ENCODE measurements at places on chromosomes 4 and X. TPM values are rescaled to one million over a fixed set of nuclear protein-coding genes. Genes with fewer than 3 reads are reported as not detected.
A peak's percentile ranks its signal among the peaks of the same experiment; 100 is the strongest.

DNA sequence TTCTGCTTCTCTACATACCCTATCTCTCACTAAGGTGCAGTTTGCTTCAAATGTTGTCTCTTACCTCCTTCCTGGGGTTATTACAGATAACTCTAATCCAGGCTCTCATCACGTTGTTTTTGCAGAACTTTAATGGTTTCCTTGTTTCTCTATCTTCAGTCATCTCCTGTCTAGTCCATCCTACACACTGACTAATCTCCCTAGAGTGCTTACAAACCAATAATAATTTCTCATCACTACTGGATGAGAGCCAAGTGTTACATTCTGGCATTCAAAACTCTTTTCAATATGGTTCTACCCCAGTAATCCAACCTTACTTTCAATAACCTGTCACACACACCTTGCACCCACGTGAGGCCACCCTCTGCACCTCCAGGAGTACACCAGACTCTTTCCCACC, 86.1 kb downstream of the SYNPO2 start:
- H3K36me3 ChIP-seq: no peaks in the 10 kb centered on the region
- DNase-seq: no peak
- H3K4me1 ChIP-seq: no peaks in the 10 kb centered on the region
- no peaks in the 10 kb centered on the region for H3K27me3 ChIP-seq

DNA sequence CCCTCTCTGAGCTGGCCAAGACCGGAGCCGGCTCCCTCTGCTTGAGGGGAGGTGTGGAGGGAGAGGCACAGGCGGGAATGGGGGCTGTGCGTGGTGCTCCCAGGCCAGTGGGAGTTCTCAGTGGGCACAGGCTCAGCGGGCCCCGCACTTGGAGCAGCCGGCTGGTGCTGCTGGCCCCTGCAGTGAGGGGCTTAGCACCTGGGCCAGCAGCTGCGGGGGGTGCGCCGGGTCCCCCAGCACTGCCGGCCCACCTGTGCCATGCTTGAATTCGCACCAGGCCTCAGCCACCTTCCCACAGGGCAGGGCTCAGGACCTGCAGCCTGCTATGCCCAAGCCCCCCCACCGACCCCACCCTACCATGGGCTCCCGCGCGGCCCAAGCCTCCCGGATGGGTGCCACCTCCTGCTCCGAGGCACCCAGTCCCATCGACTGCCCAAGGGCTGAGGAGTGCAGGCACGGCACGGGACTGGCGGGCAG, 602.5 kb downstream of the KCTD8 start:
- H3K4me1 ChIP-seq: no peaks in the 10 kb centered on the region
- no peaks in the 10 kb centered on the region for H3K36me3 ChIP-seq
- no peak overlapping the region for H3K4me3 ChIP-seq
- no peak for DNase-seq
- no peak overlapping the region for H3K27ac ChIP-seq
- H3K27me3 ChIP-seq: no peaks in the 10 kb centered on the region

GRCh38 chrX:44529310-44529709, 13.3 kb downstream of the FUNDC1 start:
- no peaks in the 10 kb centered on the region for H3K27me3 ChIP-seq
- no peaks in the 10 kb centered on the region for H3K4me1 ChIP-seq
- peaks cover 15% of the 10 kb centered on the region for H3K36me3 ChIP-seq
- no peak overlapping the region for H3K27ac ChIP-seq

- H3K4me1 ChIP-seq: peaks cover 13% of the 10 kb centered on the region
- peak within 1 kb of the TSS; percentile 28 for H3K27ac ChIP-seq
- H3K27me3 ChIP-seq: peaks cover 23% of the 10 kb centered on the region
- H3K4me3 ChIP-seq: peak within 1 kb of the TSS; percentile 61
Observed at GRCh38 chr4:105894660-105895582, at the start of gene NPNT. Gene NPNT, plus strand, starts transcription at chr4:105895471. Its CDS starts 182 bp downstream, at chr4:105895653.

GRCh38 chr4:146446555-146446954, 75.2 kb downstream of the SLC10A7 start:
- no peak for DNase-seq
- H3K4me1 ChIP-seq: no peaks in the 10 kb centered on the region
- no peaks in the 10 kb centered on the region for H3K27me3 ChIP-seq
- peaks cover 9% of the 10 kb centered on the region for H3K36me3 ChIP-seq
- no peak overlapping the region for H3K4me3 ChIP-seq

GRCh38 chr4:154417373-154417673, 74.3 kb downstream of the DCHS2 start:
- no peaks in the 10 kb centered on the region for H3K36me3 ChIP-seq
- no peaks in the 10 kb centered on the region for H3K4me1 ChIP-seq
- H3K27ac ChIP-seq: no peak overlapping the region
- H3K27me3 ChIP-seq: no peaks in the 10 kb centered on the region

- H3K4me1 ChIP-seq: no peaks in the 10 kb centered on the region
- H3K36me3 ChIP-seq: no peaks in the 10 kb centered on the region
- no peaks in the 10 kb centered on the region for H3K27me3 ChIP-seq
- DNase-seq: no peak
Observed at GRCh38 chr4:59700651-59701050, 1499.5 kb upstream of the ADGRL3 start.

DNA sequence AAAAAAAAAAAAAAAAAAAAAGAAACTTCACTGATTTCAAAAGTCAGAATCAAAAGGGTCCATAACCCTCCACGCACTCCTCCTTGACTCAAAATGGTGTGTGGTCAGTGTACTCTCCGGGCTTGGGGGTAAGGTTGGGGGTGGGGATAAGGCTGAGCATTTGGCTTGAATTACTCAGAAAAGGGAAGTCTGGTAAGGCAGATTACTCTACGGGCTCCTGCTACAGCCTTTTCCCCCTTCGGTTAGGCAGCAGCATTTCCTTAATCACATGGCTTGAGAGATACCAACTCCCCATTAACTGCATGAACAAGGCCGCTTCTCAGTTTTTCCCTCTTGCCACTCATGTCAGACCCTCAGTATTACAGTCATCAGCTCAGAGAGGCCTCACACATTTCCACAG, 135.4 kb upstream of the DUSP21 start:
- no peaks in the 10 kb centered on the region for H3K36me3 ChIP-seq
- DNase-seq: no peak
- no peaks in the 10 kb centered on the region for H3K4me1 ChIP-seq
- H3K4me3 ChIP-seq: no peak overlapping the region
- H3K27ac ChIP-seq: no peak overlapping the region

DNA sequence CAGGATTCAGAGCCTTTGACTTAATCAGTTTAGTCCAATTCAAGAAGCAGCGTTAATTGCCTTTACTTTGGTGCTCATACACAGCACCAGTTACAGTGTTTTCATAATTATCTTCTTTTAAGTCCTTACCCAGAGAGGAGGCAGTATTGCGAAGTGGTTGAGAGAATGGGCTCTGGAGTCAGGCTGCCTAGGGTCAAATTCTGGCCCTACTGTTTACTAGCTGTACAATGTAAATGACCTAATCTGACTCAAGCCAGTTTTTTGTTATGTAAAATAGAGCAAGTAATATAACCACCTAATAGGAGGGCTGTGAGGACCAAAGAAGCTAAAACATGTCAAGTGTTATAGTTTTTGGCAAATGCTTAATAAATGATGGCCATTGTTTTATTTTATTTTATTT, 27.6 kb downstream of the WDR44 start:
- H3K4me1 ChIP-seq: no peaks in the 10 kb centered on the region
- H3K27ac ChIP-seq: no peak overlapping the region
- no peaks in the 10 kb centered on the region for H3K27me3 ChIP-seq
- no peak overlapping the region for H3K4me3 ChIP-seq
- DNase-seq: no peak

DNA sequence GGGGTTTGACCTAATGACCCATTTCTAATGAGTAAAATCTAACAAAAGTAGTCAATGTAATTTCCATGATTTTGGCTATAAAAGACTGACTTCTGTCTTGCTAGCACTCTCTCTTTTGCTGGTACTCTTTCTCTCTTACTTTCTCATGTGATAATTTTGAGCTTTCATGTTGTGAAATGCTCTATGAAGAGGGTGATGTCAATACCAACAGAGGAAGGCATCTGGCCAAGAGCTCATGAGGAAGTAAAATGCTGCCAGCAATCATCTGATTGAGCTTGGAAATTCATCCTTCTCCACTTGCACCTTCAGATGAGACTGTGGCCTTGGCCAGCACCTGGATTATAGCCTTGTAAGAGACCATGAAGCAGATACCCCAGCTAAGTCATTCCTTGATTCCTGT, 347.7 kb downstream of the HS3ST1 start:
- H3K36me3 ChIP-seq: no peaks in the 10 kb centered on the region
- H3K27me3 ChIP-seq: no peaks in the 10 kb centered on the region
- no peak for DNase-seq
- H3K27ac ChIP-seq: no peak overlapping the region

GRCh38 chrX:53449632-53450031, 15.5 kb upstream of the HSD17B10 start:
- no peaks in the 10 kb centered on the region for H3K36me3 ChIP-seq
- no peak for DNase-seq
- H3K27me3 ChIP-seq: peaks cover 5% of the 10 kb centered on the region
- H3K4me1 ChIP-seq: no peaks in the 10 kb centered on the region

GRCh38 chr4:88817740-88818139, 120.1 kb upstream of the NAP1L5 start:
- DNase-seq: no peak
- no peaks in the 10 kb centered on the region for H3K36me3 ChIP-seq
- peaks cover 24% of the 10 kb centered on the region for H3K4me1 ChIP-seq

DNA sequence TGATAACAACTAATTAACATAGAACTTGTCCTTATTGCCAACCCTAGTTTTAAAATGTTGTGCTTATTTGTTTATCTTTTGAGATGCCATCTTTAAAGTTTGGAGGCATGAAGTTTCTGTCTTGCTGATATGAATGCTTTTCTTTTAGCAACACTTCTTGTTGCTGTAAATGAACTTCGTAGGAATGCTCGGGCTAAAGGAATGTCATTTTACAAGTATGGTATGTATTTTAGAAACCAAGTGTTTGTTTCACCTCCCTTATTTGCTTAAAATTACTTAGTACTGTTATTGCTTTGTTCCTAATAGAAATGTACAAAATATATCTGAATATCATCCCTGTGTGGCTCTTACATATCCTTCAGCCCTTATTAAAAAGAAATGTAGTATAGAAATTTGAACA, 76.1 kb downstream of the SLC30A9 start:
- DNase-seq: no peak
- H3K4me3 ChIP-seq: no peak overlapping the region
- H3K27ac ChIP-seq: no peak overlapping the region
- no peaks in the 10 kb centered on the region for H3K4me1 ChIP-seq
- no peaks in the 10 kb centered on the region for H3K27me3 ChIP-seq
- H3K36me3 ChIP-seq: peaks cover 16% of the 10 kb centered on the region

DNA sequence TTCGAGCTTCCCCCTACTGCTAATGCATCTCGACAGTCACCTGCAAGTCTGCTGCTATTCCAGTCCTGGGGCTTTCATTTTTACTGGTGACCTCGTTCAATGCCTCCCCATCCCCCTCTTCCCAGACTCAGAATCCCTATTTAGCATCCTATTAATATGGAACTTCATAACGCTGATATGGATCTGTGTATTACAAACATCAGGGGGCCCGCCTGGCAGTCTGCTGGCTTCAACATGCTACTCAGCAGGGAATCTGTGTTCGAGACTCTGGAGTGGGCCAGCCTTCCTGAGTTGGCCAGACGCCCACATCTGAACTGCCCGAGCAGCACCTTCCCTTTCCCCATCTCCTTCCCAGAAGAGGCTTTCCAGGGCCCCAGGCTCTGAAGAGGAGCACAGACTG, 173.9 kb upstream of the PPARGC1A start:
- no peaks in the 10 kb centered on the region for H3K4me1 ChIP-seq
- H3K4me3 ChIP-seq: no peak overlapping the region
- H3K36me3 ChIP-seq: no peaks in the 10 kb centered on the region

DNA sequence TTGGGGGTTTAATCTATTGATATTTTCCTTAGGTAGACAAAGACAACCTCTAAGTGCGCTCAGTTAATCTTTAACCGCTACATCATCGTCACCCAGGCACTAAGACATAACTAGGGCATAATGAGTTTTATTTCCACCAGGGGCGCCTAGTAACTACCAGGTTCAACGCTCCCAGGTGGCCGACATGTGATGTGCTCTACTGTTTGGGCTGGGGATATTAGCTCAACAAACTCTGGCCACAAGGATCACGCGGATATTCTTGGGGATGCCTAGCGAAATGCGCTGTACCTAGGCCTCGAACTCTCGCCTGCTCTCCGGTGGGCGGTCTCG, 915 bp upstream of the RAB33B start:
- peaks cover 51% of the 10 kb centered on the region for H3K4me1 ChIP-seq
- no peak for DNase-seq
- no peaks in the 10 kb centered on the region for H3K27me3 ChIP-seq
- H3K27ac ChIP-seq: peak overlapping the region; percentile 93
- peak overlapping the region; percentile 79 for H3K4me3 ChIP-seq
- H3K36me3 ChIP-seq: no peaks in the 10 kb centered on the region

GRCh38 chrX:66000628-66001272, 39.1 kb downstream of the VSIG4 start:
- no peak overlapping the region for H3K27ac ChIP-seq
- no peaks in the 10 kb centered on the region for H3K36me3 ChIP-seq
- H3K4me3 ChIP-seq: no peak overlapping the region
- peaks cover 4% of the 10 kb centered on the region for H3K27me3 ChIP-seq
- no peak for DNase-seq
- H3K4me1 ChIP-seq: no peaks in the 10 kb centered on the region

GRCh38 chr4:2445130-2445529, 23.8 kb upstream of the RNF4 start:
- no peak overlapping the region for H3K4me3 ChIP-seq
- no peaks in the 10 kb centered on the region for H3K27me3 ChIP-seq
- DNase-seq: no peak

DNA sequence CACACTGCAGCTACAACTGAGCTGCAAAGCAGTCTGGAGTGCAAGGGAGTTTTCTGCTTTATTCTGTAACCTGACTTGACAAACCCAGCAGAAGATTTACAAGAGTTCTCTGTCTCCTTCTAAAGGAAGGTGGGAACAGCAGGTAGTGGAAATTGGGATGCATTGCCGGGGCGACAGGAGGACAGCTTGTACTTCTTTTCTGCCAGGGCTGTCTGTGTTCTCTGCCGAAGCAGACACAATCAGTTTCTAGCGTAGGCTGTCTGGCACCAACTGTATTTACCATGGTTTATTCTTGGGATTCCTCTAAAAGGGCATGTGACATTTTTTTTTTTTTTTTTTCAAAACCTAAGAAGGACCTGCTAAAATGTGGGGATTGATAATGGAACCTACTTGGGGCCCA, 190.8 kb upstream of the GK2 start:
- DNase-seq: no peak
- no peaks in the 10 kb centered on the region for H3K4me1 ChIP-seq
- no peaks in the 10 kb centered on the region for H3K27me3 ChIP-seq
- no peak overlapping the region for H3K27ac ChIP-seq

DNA sequence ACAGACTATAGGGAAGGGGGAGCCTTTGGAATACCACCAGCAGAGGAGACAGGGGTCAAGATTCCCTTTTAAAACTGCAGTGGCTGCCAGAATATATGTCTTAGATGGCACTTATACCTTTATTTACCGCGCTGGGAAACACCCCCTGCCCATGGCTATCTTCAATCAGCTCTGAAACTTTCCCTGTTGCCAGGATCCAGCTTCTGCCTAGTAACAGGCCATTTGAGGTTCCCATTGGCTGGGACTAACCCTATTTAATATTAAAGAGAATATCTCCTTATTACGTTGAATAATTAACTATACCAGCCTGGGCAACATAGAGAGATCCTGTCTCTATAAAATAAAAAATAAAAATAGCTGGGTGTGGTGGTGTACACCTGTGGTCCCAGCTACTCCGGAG, 23.8 kb downstream of the SOWAHB start:
- H3K4me3 ChIP-seq: no peak overlapping the region
- no peaks in the 10 kb centered on the region for H3K36me3 ChIP-seq
- no peaks in the 10 kb centered on the region for H3K4me1 ChIP-seq
- no peaks in the 10 kb centered on the region for H3K27me3 ChIP-seq
- H3K27ac ChIP-seq: no peak overlapping the region

The SPANXA2 gene
- not detected for total RNA-seq

The CT55 gene
- not detected for total RNA-seq

The CT45A1 gene
- not detected for total RNA-seq

The SPATA4 gene
- total RNA-seq: not detected

The GPR50 gene
- not detected for total RNA-seq

The SYTL5 gene
- 7.4 TPM for total RNA-seq

The LGI2 gene
- 9.1 TPM for total RNA-seq

The IL2 gene
- not detected for total RNA-seq

All from stomach (tissue), 19 donors.